Erythroblast (primary cell): ENCODE measurements at places on chromosomes 6 and 20.

DNA sequence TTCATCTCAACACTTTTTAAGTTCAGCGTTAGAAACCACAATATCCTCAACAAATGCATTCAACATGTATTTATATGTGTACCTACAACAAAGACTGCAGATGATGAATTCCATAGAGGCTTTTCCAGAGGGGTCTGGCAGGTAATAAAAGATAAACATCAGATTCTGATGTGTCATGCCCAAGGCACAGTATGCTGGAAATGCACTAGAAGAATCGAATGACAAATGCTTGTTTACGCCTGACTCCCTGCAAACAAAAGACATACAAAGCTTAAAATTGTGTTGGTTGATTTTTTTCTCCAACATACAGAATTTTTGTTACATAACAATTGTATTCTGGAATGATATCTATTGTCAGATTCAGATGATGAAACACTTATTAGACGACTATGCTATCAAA, at the start of gene LGSN:
Gene LGSN, minus strand, starts transcription at position 45 of the 400 bp plus-strand sequence. Its CDS starts 40 bp downstream, at position 5.
- DNase-seq = no peak

- DNase-seq = peak; percentile 9
Measured at GRCh38 chr20:45111799-45112471, 3.0 kb downstream of the WFDC5 start.

GRCh38 chr6:16473184-16473907, 235.0 kb downstream of the GMPR start:
- DNase-seq = no peak

- no peak for DNase-seq
Measured at GRCh38 chr6:149924933-149925252, 2.0 kb upstream of the RAET1G start.

GRCh38 chr6:140275725-140276124, 901.3 kb upstream of the CITED2 start:
- DNase-seq = no peak

DNA sequence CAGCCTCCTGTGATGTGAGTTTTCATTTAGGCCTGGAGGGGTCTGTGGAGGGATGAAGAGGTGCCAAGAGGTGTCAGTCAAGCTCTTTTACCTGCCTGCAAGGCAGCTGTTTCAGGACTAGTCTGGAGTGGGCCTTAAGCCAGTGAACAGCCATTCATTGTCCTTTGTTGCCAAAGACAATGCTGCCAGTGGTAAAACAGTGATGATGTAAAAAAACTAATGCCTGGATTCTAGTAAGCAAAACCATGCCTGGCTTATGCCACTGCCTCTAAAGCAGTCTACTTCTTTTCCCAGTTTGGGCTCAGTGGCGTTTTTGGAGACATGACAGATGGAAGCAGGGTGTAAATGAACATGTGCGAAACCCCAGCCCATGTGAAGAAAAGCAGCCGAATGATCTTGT, 93.5 kb upstream of the KCNK16 start:
- DNase-seq = no peak

- DNase-seq = no peak
Measured at GRCh38 chr20:59151820-59152219, 11.8 kb upstream of the ZNF831 start.

DNA sequence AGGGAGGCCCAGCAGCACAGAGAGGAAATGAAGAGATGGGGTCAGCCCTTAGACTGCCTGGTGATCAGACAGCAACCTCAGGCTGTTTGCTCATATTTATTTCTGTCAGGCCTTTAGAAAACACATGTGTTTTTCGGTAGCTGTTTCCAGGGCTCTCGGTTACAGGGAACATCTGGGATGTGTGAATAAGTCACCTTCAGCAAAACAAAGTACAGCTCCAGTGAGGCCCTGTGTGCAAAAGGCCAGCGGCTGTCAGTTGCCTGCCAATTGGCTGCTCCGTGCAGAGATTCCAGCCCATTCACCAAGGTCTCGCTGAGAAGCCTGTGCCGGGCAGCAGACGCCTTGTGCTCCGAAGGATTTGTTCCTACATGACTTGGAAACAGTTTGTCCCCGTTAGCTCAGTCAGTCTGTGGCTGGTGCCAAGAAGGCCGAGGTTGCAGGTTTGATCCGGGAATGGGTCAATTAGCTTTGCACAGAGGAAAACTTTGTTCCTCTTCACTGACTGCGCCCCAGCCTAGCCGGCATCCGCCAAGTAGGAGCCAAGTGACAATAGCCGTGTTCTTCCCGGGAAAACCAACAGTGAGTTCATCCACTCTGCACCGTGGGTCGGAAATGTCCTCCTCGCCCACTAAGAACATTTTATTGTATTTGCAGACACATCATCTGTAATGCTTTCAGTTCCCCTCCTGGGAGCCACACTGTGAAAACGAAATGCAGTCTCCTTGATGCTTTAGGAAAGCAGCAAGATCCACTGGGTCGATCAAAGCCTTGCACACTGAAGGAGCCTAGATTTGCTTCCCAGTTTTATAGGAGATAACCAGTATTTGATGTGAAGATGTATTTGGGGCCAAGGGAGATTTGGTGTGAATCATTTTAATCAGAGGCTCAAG, 315.4 kb upstream of the CDYL start:
- DNase-seq = no peak

GRCh38 chr6:35943390-35943789, 22.5 kb upstream of the SRPK1 start:
- no peak for DNase-seq

- no peak for DNase-seq
Measured at GRCh38 chr6:42314571-42315258, 97.1 kb upstream of the MRPS10 start.

DNA sequence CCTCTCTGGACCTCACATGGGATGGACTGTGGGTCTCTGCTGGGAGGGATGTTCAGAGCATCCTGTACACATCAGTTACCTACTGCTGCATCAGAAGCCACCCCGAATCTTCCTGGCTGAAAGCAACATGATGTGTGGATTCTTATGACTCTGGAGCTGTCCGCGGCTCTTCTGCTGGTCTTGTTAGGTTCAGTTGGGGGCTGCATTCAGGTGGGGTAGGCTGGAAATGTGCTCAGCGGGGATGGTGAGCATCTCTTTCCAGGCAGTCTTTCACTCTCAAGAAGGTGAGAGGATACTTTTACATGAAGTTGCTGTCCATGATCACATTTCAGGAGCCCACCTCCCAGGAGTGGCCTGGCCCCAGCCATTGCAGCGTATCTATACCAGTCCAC, 5.2 kb upstream of the CST5 start:
- DNase-seq = no peak

DNA sequence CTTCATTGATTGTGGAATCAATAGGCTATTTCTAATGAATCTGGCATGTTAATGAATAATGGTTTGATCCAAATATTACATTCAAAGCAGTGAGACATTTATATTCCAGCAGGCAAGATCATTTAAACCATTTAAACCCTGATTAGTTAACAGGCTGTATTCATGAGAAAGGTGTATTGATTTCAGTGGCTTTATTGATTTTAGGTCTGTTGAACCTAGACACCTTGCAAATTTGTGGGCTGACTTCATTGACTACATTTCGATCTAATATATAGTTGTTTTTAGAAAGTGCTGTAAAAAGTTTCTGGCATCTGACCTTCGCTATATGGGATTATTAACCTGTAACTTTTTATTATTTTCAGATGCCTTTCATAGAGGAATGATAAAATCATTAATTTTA, 900.1 kb upstream of the CITED2 start:
- no peak for DNase-seq

DNA sequence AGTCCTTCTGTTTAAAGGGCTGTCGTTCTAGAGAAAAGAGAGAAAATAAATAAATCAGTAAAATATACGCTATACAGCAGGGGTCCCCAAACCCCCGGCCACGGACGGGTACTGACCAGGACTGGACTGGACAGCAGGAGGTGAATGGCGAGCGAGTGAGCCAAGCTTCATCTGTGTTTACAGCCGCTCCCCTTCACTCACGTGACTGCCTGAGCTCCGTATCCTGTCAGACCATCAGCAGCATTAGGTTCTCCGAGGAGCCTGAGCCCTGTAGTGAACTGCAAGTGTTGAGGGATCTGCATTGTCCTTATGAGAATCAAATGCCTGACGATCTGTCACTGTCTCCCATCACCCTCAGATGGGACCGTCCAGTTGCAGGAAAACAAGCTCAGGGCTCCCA, 76.5 kb downstream of the ZNF217 start:
- DNase-seq = no peak
